ENCODE measurements at places on chromosomes 1 and 21. TPM values are rescaled to one million over a fixed set of nuclear protein-coding genes. Genes with fewer than 3 reads are reported as not detected.

Gene LORICRIN
- not detected for total RNA-seq

Gene STMN1
- total RNA-seq = 46.2 TPM

Gene COL11A1
- total RNA-seq = 0.26 TPM

Gene KCNH1
- total RNA-seq = 0.17 TPM

Gene DENND1B
- 8.4 TPM for total RNA-seq

Gene ERICH3
- 0.17 TPM for total RNA-seq

Gene DEPDC1
- 8.8 TPM for total RNA-seq

Gene ZZZ3
- 111 TPM for total RNA-seq

Gene CCDC185
- total RNA-seq = not detected

Gene NTMT2
- not detected for total RNA-seq

Gene PROK1
- total RNA-seq = not detected

Gene FCMR
- 0.33 TPM for total RNA-seq

Gene SLC37A1
- total RNA-seq = 6.4 TPM

Gene TTC22
- not detected for total RNA-seq

Gene ADAMTS4
- 0.51 TPM for total RNA-seq

Gene ELK4
- 11.0 TPM for total RNA-seq
